Mesendoderm (in vitro differentiated cells): ENCODE measurements at places on chromosomes 2 and 18.

- DNase-seq: no peak
Measured at GRCh38 chr2:6111781-6112261, 419.6 kb downstream of the SOX11 start.

- no peak for DNase-seq
Measured at GRCh38 chr2:181464966-181465365, 7.8 kb downstream of the ITGA4 start.

DNA sequence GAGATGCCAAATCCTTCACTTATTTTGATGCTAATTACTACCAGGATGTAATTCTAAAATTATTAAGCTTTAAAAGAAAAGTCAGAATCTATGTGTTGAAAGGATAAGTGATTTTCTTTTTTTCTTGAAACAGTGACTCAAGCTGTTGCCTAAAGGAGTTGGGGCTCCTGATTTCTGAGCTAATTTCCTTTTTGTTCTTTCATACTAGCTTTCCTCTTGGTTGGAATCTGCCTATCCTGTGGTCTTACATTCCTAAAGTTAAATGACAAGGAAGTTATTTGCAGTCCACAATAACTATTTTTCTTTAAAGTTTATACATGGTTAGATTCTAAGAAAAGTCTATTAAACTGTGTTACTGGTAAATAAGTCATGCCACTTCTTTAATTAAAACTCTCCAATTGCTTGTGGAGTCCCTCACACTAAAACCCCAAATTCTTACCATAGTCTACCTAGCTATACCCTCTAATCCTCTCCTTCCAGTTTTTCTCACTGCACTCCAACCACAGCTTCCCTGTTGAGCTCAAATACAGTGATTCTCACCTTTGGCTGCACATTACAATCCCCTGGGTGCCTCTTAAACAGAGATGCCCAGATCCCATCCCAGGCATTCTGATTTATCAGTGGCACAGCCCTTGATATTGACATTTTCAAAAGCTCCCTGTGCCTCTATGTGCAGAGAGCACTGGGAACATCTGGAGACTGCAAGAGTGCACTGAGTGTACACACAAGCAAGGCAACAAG is 63.3 kb upstream of the EFEMP1 start:
- no peak for DNase-seq

GRCh38 chr2:191961556-191961955 is 114.7 kb upstream of the CAVIN2 start:
- DNase-seq: no peak

DNA sequence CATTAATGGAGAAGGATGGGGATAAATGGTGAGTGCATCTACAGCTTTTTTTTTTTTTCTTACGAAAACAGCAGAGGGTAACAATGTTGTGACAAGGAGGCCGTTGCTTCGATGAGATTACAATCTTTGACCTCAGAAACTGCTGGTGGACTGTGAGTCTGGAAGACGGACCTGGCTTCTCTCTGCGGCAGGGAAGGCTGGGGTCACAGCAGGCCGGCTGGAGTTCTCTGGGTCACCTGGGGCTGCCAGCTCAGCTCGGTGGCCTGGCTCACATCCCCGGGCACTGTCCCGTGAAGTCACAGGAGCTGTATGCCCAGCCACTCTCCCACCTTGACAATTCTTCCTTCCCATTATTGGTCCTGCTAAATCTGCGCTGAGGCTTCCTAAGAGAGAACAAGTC is 160.8 kb downstream of the ACKR3 start:
- DNase-seq: no peak

DNA sequence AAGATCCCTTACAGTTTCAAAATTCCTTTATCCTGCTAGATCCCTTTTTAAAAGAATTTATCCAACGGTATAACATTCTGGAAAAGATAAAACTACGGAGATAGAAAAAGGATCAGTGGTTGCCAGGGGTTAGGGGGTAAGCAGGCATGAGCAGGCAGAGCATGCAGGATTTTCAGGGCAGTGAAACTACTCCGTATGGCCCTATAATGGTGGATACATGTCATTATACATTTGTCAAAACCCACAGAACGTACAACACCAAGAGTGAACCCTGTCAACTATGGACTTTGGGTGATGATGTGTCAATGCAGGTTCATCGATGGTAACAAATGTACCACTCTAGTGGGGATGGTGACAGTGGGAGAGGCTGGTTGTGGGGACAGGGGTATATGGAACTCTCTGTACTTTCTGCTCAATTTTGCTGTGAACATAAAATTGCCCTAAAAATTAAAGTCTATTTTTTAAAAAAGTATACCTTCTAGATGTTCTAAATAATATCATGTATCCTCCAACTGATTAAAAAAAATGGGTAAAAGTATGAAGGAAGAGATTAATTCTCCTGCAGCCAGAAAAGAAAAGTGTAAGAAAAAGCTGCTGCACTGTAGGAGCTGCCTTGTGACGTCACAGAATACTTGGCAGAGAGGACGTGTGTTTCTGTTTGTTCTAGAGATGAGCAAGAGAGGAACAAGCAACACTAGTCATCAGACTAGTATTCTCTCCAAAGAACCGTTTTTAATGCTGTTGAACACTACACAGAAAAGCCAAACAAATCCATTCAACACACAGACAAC is 23.6 kb downstream of the ANKRD44 start:
- no peak for DNase-seq

GRCh38 chr2:48946449-48947048 is 191.0 kb upstream of the LHCGR start:
- peak; percentile 69 for DNase-seq

GRCh38 chr2:187541086-187542085 is 12.8 kb downstream of the TFPI start:
- DNase-seq: no peak

- DNase-seq: peak; percentile 52
Measured at GRCh38 chr18:23703057-23703986, 14.1 kb downstream of the LAMA3 start.

DNA sequence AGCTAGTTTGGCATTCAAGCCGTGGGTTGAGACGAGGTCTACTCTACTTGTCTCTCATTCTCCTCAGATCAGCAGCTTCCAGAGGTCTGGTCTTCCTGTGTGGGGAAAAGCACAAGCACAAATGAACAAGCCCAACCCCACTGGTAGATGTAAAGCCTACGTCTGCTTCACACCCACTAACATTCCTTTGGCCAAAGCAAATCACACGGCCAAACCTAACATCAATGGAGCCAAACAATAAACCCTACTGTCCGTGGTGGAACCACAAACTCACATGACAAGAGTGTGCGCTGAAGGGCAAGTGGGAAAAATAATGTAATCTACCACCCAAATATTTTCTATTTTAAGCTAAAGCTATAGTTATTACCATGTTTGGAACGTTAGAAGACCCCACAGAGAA is 179.3 kb upstream of the MGAT5 start:
- no peak for DNase-seq

DNA sequence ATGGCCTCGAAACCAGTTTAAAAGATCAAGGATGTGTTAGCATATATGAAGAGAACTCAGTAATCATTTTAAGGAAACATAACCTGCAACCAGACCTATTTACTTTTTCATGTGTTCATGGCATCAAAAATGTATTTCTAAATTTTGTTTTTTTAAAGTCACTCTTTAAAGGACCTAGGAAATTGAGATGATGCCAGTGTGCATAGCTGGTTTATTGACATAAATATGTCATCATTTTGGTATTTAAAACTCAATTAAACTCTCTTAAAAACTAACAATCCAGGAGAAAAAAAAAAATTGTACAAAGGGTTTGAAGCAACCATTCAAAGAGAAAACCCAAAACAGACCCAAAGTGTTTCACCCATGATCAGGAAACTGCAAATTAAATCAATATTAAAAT is 198.9 kb upstream of the RND3 start:
- DNase-seq: no peak

GRCh38 chr2:200040831-200041230 is 85.4 kb downstream of the MAIP1 start:
- DNase-seq: no peak

DNA sequence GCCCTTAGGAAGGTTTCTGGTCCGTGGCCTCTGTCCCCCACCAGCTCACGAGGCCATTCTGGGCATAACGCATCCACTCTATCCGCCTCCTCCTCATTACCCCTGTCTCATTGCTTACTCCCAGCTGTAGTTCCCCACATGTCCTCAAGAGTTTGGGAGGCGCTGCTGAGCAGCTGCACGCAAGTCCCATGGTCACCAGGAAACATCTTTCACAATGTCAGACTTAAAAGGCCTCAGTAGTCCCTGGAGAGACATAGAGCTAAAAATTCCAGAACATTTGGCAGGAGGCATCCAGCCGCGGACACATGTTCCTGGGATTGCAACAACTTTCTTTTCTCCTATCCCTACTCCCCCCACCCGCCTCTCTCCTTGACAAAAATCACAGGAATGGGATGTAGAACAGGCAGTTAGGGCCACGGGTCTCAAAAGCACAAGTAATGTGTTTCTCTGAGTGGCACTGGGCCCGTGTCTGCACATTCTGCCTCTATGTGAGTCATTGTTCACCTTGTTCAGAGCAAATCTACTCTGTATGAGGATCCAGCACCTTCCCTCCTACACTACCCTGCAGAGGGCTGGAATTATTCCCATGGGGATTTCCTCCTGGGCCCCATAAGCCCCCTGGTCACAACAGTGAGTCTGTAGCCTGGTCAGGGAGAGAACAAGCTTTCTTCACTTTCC is 8.1 kb downstream of the LBH start:
- peak; percentile 89 for DNase-seq

DNA sequence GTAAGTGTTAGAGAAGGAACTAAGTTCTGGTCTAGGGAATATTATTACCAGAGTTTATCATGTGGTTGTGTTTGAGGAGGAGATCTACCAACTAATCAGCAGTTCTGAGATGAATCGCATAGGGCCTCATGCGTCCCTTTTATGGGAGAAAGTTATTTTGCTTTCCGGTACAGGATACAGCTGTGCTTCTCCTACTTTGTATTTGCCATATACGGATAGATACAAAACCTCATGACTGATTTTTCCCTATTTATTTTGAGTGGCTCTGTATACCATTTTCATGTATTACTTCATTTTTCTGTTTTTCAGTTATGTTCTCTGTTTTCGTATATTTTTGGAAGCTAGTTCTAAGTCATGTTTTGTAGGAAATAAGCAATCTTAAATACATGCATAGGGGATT is 66.8 kb downstream of the ACSL3 start:
- no peak for DNase-seq

GRCh38 chr2:222884114-222884771 is 23.4 kb downstream of the ACSL3 start:
- no peak for DNase-seq

GRCh38 chr2:72925328-72925943 is 8.1 kb downstream of the EMX1 start:
- no peak for DNase-seq

DNA sequence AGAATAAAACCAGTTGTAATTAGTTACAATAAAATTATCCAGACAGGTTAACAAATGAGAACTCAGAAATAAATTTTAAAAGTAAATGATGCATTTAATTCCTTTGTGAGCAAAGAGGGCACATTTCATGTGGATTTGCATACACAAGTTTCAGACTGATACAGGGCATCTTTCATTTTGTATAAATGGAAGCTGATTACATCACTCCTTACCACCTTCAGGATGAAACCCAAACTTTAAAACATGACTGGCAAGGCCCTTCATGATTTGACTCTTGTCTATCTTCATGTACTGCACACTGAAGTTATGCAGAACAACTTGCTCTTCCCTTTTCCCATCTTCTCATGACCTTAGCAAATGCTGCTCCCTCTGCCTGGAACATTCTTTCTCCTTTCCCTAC is 26.9 kb downstream of the EFEMP1 start:
- DNase-seq: no peak

GRCh38 chr2:201781557-201782051 is 871 bp upstream of the ALS2 start:
- DNase-seq: no peak

DNA sequence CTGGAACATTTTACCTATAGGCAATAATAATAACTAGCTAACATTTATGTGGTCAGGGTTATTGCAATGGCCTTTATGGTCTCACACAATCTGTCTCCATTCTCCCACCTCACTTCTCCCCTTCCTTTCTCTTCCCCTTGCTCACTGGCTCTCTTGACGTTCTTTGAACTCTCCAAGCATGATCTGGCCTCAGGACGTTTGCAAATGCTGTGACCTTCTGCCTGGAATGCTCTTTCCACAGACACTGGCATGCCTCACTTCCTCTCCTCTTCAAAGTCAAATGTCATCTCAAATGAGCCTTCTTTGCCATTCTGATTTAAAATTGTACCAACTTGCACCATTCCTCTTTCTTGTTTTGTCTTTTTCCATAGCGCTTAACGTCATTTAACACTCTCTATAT is 25.3 kb upstream of the GCG start:
- DNase-seq: peak; percentile 21

- peak; percentile 85 for DNase-seq
Measured at GRCh38 chr2:60297296-60298005, 256.0 kb downstream of the BCL11A start.

GRCh38 chr2:15719566-15720313 is 128.1 kb downstream of the DDX1 start:
- DNase-seq: no peak

DNA sequence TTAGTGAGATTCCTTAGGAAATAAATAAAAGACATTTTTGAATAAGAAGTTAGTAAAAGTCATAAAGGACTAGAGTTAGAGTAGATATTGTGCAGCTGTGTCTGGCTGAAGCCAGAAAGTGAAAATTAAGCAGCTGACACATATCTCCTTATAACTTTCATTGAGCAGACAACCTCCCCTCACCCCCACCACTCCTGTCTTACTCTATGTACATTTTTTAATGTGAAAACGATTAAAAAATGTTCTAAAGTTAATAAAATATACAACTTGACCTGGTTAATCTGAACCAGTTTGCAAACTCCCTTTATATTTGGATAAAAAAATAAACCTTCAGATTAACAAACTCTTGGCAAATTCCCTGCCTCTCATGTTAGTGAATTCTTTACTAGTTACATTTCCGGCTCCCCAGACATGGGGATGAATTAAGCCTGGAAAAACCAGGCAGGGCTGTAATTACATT is 462.8 kb downstream of the MEIS1 start:
- DNase-seq: no peak

DNA sequence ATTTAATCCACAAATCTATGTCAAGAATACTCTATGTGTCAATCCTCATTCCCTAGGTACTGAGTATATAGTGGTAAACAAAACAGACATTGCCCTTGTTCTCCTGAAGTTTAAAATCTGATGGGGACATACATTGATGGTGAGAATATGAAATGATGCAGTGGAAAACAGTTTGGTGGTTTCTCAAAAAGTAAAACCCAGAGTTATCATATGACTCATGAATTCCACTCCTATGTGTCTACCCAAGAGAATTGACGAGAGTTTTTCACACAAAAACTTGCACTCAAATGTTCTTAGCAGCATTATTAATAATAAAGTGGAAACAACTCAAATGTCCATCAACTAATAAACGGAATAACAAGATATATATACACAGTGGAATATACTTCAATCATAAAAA is 586.7 kb downstream of the CCDC85A start:
- no peak for DNase-seq
